ENCODE measurements at places on chromosomes 3 and 15.
A peak's percentile ranks its signal among the peaks of the same experiment; 100 is the strongest.

- no peak for DNase-seq
Observed at GRCh38 chr3:180066598-180066997, 29.9 kb upstream of the PEX5L start.

DNA sequence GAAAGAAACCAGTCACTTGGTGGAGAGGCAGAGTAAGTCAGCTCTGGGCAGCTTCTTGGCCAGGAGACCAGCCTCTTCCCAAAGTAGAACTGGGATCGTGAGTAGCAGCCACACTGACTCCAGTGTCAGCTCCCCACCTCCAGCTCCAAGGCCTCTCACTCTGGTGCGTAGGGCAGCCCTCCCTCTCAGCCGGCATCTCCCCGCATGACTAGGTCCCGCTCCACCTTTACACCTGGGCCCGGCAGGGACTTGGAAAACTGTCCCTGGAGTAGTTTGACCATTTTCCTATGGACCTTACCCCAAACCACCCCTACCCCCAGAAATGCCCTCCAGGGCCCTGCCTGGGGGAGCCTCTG is 3.3 kb downstream of the STRA6 start:
- DNase-seq: no peak

GRCh38 chr3:139540651-139541531 is 1.3 kb upstream of the RBP1 start:
- DNase-seq: no peak

DNA sequence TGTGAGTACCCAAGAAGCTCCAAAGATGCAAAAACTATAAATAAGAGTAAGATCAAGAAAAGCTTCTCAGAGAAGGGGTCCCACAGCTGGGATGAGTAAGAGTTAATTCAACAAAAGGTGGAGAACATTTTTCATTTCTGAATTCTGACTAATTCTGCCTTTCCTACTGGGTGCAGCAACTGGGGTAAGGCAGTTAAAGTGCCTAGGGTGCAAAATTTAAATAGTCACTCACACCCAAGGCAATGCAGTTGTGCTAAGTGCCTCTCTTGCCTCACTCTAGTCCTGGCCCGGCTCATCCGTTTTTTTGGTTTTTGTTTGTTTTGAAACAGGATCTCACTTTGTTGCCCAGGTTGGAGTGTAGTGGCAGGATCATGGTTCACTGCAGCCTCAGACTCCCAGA is 240.2 kb downstream of the TP63 start:
- no peak for DNase-seq

DNA sequence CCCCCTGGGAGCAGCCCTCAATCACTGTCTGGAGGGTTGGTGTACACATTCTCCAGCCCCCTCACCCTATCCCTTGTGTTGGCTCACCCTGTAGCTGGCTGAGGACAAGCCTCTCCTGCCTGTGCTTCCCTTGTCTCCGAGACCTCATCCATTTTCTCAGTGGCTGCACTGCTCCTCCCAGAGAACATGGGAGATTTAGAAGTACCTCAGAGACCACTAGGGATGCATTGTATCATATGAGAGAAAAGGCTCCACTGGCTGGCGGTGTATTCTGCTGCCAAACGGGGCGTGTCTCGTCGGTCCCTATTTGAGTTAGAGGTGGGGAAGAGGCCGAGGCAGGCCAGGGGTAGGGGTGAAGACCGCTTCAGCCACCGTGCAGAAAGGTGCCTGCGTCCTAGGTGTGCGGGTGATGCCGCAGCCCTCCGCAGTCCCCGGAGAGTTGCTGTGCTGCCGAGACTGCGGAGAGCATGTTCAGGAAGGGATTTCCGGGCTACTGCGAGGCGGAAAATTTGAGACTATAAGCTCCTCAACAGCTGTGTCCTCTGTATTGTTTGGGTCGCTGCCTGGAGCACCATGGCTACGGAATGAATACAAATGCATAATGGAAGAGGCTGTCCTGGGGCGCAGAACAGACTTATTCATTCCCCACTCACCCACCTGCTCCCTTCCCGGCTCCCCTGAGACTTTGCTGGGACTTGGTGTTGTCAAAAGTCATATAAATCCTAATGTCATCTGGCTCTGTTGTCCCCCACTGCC is 43.8 kb downstream of the SPSB4 start:
- no peak for DNase-seq

- DNase-seq: peak; percentile 24
Observed at GRCh38 chr3:138347960-138348753, at the start of gene MRAS. TSS of gene MRAS (plus strand) at chr3:138348579. CDS start at chr3:138372884, 24,305 bp downstream.

DNA sequence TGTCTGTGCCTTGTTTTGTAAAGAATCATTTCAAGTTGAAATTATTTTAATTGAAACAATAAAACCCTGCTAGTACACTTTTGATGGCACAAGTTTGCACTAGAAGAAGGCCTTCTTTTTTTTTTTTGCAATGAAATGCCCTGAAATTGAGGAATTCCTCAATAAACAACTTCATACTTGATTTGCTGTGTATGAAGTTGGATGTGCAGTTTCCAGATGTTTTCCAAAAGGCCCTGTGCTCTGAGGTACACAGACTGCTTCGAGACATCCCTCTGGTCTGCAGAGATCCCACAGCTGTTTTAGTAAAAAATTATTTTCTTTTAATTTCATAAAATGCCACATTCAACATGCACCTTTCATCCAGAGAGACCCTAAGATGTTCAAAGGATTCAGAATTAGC is 48.9 kb downstream of the HES1 start:
- no peak for DNase-seq

- no peak for DNase-seq
Observed at GRCh38 chr15:69225355-69226022, 65.1 kb downstream of the GLCE start.

DNA sequence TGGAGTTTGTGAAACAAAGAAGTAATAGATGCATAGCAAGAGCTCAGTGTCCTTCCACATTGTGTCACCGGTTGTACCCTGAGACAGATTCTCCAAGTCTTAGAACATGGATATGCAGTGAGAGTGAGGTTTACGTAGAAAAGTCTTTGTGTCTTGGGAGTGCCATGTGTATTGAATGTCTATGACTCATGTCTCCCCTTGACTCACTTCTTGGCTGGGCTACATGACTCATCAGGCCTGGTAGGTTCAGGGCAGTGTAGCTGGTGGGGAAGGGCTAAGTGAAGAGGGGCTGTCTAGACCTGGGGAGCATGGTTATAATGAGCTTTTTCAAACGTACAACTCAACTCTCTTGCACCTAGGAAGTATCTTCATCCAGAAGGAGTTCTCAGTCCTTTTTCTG is 167.4 kb downstream of the GAP43 start:
- peak; percentile 34 for DNase-seq

DNA sequence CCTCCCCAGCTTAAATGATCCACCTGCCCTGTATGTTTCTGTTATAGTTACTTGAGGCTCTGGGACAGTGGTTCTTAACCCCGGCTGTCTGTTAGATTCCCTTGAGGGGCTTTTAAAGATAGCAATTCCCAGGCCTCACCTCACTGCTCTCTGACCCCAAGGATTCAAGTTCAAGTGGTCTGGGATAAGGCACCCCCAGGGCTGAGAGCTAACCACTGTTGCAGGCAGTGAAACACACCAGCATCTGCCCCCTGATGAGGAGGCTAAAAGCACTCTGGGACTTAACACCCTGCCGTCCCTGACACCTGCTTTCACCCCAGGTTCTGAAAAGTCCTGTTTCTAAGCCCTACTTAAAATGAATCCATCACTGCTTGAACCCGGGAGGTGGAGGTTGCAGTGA is 103.7 kb downstream of the LRRK1 start:
- DNase-seq: no peak

- no peak for DNase-seq
Observed at GRCh38 chr15:80183886-80184285, 31.1 kb downstream of the FAH start.

- DNase-seq: no peak
Observed at GRCh38 chr3:156867174-156867573, 41.0 kb downstream of the LEKR1 start.

DNA sequence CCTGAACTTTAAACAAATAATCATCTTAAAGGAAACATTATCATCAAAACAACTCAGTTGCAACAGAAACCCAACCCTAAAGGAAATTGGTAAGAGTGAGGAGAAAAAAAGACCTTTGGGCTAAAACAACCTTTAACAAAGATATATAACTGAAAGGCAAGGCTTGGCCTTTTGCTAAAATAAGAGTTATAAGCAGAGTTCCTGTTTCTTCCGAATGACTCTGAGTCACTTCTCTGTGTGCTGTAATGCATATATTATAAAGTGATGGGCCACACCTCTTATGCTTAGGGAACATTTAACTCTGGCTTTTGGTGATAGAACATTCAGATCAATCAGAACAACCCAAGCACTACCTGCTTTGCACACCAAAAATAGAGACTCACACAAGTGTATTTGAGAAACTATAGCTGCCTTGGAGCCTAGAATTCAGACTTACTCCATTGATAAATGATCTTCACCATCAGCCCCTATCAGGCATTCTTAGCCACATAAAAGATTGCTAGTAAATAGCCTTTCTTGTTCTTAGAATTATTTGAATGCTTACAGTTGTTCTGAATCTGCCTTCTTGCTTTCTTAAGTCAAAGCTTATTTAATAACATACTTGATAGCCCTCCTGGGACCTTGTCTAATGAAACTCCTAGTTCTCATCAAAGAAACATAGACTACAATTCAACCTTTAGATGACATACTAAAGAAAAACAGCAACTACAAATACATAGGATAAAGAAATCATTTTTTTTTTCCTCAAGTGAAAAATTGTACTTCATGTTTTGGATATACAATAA is 294.2 kb upstream of the SEMA6D start:
- no peak for DNase-seq

GRCh38 chr3:99953596-99953995 is 135.9 kb downstream of the CMSS1 start:
- no peak for DNase-seq

DNA sequence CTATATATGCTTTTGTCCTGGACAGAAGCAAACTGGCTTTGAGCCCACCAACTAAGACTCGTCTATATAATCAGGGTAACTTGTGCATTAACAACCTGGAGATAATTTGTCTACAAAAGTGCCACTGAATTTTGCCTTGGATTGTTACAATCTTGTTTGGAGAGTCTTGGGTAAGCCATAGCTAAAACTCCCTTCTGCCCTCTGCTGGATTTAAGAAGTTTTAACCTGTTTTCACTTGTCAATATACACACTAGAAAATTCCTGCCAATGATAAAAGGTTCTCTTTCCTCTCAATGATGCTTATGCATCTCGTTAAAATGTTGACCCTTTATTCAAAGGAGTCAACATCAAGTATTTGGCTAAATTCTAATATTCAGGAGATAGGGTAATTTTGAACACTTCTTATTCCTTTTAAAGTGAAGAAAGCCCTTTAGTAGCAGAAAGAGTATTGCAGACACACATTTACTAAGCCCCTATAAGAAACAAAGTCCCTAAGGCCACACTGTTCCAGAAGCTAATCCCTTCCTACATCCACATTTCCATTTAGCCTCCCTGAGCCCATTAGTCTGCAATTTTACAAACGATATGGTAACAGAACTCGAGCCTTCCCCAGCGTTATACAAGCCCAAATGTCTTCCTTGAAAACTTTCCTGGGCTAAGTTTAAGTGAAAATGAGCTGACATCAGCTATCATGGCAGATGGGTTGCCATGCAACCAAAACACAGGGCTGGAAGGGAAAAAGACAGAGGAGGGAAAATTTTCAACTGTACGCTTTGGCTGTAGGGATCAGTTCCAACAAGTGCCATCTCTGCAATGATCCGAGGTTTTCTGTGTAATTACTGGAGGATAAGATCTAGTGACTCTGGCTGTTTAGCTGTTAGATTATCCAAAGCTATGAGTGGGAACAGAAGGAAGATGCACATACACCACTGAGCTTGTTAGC is 75.9 kb upstream of the FGF12 start:
- DNase-seq: no peak

DNA sequence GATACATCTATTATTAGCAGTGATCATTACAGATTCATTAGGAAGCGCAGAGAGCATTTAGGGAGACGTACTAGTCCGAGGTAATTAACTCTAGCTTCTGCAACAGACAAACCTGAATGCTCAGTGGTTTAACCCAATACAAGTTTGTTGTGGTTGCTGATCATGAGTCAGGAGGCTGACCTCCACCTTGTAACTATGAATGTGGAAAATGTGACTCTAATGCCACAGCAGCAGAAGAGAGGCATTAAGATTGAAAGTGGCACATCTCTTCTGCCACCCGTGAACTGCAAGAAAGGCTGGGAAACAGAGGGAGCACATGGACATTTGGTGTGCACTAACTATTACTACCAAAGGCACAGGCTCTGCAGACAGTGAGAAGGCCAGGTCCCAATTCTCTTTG is 71.2 kb upstream of the C3orf80 start:
- no peak for DNase-seq

DNA sequence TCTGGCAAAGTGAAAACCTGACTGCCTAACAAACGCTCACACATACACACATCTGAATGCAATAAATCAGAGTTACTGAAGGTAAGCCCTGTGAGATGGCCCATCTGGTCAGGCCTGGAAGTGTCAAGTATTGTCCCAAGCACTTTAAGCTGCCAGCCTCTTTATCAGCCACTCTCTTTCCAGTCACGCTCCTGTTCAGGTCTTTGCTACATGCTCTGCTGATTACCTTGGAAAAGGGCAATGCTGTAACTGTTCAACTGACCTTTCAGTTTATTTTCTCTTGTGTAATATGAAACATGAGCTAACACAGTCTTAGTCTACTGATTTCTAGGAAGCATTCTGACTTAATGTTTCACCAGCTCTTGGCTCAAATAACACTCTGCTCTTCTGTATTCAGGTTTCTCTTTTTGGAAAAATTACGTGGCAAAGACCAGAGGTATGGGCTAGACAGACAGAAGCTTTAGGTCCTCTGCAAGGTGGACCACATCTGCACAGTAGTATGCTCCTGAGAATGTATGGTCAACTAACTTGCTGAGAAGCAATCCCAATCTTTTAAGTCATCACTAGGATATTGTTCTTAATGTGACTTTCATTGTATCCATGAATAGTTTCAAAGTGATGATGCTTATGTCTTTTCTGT is 44.5 kb downstream of the GBE1 start:
- DNase-seq: no peak

DNA sequence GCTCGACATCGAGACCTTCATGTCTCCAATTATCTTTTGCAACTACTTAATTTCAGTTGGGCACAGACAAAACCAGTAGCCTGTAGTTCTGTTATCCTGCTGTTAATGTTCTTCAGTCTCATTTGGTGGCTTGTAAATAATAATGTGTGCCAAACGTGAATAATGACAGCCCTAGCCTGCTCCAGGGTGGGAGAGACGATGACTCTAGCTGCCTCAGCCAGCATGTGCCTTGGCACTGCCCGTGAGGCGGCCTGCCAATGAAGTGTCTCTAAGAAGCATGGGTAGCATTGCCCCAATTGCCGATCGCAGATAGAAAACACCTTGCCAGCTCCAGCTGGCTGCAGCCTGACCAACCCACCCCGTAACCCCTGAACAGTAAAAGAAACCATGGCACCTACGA is 58.8 kb downstream of the ASB7 start:
- DNase-seq: no peak

- DNase-seq: no peak
Observed at GRCh38 chr3:172135820-172136219, 96.4 kb downstream of the FNDC3B start.

DNA sequence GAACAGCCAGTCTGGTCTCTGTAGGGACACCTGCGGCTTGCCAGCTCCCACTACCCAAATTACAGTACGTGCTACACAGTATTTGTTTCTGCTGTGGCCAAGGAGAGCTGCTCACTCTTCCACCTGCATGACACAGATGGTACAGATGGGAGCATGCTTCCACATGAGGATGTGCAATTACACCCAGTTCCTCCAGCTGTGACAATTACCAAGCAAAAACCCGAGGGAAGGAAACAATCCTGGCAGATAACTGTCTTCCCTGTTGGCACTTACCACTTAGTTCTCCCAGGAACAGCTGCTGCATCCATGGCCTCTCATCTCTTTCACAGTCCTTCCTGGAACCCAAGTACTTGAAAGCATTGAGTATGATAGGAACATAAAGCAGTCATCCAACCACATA is 34.4 kb downstream of the DET1 start:
- DNase-seq: no peak

GRCh38 chr3:195105389-195105788 is 165.6 kb downstream of the XXYLT1 start:
- no peak for DNase-seq
